Renal cortical epithelial cell (primary cell): ENCODE measurements at places on chromosomes 11 and 22.

DNA sequence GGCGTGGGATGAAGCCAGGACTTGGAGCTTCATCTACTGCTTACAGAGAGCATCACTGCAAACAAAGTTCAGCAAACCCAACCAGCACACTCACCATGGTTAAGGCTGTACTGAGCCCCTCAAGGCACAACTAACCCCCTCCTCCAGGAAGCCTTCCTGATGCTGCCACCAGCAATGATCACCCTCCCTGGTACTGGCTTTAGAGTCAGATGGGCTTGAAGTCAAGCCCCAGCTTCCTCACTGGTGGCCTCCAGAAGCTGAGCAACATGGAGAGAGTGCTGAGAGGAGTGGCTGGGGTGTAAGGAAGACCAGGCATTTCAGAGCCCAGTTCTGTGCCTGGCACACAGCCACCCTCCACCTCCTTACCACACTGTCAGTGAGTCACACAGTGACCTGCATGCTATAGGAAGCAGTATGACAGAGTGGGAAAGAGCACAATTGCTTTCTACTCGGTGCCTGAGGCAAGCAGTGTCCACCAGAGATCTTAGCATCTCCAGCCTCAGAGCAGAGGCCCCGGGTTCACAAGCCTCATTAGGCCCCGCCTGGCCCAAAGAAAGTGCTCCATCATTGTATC, 24.7 kb upstream of the BAIAP2L2 start:
- peak; percentile 84 for DNase-seq

- DNase-seq: no peak
Measured at GRCh38 chr11:62922653-62923431, 1.7 kb upstream of the CHRM1 start.

DNA sequence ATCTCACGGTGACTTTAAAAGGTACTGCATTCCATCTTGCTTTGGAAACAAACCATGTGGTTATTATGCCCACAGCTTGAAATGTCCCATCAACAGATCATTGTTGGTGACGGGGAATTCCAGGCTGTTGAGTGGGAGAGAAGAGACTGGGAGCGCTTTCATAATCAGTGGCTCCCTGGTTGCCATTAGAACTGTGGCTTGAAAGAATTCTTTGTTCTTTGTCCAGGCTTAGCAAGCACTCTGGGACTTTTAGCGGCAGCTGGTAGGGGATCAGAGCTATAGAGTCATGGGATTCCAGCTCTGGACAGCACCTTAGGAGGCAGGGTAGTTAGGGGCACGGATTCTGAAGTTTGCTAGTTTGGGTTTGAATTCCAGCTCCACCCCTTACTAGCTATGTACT, 22.0 kb downstream of the MMP20 start:
- DNase-seq: peak; percentile 92

- no peak for DNase-seq
Measured at GRCh38 chr11:81966340-81966739, 767.3 kb downstream of the FAM181B start.

DNA sequence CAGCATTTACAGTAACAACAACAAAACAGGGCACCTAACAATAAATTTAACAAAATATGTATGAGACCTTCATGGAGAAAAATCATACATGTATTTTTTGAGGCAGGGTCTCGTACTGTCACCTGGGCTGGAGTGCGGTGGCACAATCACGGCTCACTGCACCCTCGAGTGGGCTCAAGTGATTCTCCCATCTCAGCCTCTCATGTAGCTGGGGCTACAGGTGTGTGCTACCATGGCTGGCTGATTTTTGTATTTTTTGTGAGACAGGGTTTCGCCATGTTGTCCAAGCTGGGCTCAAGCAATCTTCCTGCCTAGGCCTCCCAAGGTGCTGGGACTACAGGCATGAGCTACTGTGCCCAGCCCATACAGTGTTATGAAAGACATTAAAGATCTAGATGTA, 278.1 kb downstream of the SWAP70 start:
- DNase-seq: no peak

DNA sequence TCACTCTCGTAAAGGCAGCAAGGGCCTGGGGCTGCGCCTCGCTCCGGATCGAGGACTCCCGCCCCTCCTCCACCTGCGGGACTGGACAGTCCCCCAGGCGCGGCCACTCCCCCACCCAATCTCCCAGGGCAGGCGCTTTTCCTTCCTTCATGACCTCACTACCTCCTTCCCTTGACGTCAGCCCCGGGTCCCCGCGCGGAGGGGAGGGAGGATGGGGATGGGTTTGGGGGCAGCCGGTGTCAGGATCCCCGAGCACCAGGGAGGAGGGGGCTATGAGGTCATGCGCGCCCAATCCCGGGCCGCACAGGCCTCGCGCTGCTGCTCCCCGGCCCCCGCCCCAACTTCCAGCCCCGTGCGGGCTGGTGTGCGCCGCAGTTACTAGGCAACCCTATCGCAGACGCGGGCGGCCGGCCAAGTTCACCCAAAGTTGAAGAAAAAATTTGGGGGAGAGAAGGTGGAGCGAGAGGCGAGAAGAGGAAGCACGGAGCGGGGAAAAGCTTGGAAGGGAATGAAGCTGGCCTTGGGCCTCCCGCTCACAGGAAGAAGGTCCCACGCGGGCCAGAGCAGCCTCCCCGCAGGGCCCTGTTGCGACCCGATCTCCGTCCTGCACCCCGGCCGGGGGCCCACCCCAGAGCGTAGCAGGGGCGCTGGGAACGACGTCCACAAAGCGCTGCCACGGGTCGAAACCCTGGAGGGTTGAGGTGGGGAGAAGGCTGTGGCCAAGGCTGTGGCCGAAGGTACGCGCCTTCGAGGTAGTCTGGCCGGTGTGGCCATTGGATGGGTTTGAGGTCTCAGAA, 8.3 kb downstream of the WT1 start:
- DNase-seq: no peak

- DNase-seq: no peak
Measured at GRCh38 chr22:37733625-37734401, 37.0 kb downstream of the TRIOBP start.
